ENCODE measurements at places on chromosomes 2 and 18. TPM values are rescaled to one million over a fixed set of nuclear protein-coding genes. Genes with fewer than 3 reads are reported as not detected.

GRCh38 chr2:8682719-8683667 is 1.1 kb downstream of the ID2 start:
- DNase-seq: peak; percentile 35

Gene AQP12A
- not detected for total RNA-seq

GRCh38 chr2:85705680-85706039 is 11.5 kb downstream of the GNLY start:
- DNase-seq: no peak

Gene NR4A2
- total RNA-seq: 0.45 TPM

GRCh38 chr18:76518123-76518859 is 23.2 kb upstream of the ZNF516 start:
- no peak for DNase-seq

GRCh38 chr18:62991959-62992358 is 276.6 kb downstream of the PHLPP1 start:
- DNase-seq: no peak
